ENCODE measurements at places on chromosomes 3 and 15.

DNA sequence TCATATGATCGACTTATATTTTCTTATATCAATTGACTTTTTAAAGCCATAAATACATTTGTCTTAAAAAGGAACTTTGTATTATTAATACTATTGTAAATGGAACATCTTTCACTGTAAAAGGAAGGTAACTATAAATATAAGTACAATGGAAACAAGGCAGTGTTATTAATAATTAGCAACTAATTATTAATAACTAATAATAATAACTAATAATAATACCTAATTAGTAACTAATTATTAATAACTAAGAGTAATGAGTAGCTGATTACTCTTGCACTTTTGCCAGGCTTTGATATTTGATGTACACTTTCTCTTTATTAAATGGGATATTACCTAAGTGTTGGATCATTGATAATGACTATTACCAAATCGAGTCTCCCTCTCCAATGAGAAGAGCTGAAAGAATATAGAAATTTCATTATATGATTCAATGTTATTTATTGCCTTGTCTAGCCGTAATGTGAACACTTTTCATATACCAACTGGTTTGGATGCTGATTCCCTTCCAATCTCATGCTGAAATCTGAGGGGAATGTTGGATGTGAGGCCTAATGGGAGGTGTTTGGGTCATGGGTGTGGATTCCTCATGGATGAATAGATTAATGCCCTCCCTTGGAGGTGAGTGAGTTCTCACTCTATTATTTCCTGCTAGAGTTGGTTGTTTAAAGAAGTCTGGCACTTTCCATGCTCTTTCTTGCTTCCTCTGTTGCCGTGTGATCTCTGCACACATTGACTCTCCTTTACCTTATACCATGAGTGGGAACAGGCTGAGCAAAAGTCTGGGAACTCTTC is 202.1 kb upstream of the ZBTB20 start:
- no peak for DNase-seq

GRCh38 chr15:68231102-68231818 is 1.7 kb upstream of the CLN6 start:
- DNase-seq: no peak

- DNase-seq: no peak
Measured at GRCh38 chr3:152961323-152961722, 126.4 kb downstream of the P2RY1 start.

DNA sequence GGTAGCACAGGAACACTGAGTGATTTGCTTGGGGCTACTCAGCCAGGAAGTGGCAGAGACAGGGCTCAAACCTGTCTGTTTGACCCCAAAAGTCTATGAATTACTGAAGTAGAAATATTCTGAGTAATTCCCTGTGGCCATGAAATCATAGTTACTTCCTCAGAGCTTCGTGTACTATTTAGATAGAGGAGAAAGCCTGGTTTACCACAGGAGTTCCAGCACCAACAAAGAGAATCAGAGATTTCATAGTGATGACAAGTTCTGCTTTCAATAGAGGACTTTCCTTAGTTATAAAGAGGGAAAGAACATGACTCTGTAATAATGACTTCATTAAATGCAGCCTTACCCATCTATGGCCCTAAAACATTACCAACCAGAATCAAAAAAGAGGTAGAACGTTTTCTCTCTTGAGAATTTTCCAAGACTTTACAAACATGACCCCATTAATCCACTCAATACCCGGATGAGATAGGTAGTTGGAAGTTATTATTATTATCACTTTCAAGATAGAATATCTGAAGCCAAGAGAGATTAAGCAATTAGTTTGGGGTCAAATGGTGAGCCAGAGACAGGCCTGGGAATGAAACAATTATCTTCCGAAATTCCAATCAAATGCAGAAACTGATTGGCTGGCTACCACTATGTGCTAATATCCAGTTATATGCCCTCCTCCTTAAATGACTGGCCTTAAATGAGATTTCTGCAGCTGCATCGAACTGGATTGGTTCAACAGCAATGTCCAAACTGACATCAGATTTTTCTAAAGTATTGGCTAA is 13.6 kb upstream of the WNT5A start:
- no peak for DNase-seq

DNA sequence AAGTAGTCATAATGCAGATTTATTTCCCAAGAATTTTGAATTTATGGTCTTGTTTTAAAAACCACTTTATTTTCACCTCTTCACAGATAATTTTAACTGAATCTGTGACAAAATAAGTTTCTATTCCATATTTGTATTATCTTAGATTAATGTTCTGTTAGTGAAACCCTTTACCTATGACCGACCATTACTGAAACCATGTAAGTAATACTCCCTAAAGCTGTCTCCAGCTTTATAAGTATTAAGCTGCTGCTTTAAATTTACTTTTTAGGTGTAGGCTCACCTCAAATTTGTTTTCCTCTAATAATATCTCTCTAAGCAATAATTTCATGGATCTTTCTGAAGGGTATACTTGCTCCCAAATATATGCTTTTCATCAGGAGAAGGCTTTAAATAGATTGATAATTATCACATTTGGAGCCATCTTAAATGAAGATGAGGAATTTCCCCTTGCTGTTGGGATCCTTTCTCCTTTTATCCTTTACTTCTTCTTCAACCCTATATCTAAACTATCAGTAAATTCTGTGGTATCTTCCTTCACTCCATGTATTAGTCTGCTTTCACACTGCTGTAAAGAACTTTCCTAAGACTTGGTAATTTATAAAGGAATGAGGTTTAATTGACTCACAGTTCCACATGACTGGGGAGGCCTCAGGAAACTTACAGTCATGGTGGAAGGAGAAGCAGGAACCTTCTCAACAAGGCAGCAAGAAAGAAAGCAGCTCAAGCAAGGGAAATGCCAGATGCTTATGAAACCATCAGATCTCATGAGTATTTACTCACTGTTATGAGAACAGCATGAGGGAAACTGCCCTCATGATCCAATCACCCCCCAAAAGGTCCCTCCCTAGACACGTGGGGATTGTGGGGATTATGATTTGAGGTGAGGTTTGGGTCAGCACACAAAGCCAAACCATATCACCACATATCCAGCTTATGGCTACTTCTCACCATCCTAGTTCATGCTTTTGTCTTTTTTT is 92.3 kb upstream of the P2RY1 start:
- no peak for DNase-seq

- DNase-seq: no peak
Measured at GRCh38 chr3:65924762-65925161, 114.0 kb downstream of the MAGI1 start.

GRCh38 chr3:106333911-106334618 is 465.3 kb upstream of the CBLB start:
- no peak for DNase-seq

GRCh38 chr3:8085498-8085897 is 416.1 kb upstream of the LMCD1 start:
- no peak for DNase-seq

DNA sequence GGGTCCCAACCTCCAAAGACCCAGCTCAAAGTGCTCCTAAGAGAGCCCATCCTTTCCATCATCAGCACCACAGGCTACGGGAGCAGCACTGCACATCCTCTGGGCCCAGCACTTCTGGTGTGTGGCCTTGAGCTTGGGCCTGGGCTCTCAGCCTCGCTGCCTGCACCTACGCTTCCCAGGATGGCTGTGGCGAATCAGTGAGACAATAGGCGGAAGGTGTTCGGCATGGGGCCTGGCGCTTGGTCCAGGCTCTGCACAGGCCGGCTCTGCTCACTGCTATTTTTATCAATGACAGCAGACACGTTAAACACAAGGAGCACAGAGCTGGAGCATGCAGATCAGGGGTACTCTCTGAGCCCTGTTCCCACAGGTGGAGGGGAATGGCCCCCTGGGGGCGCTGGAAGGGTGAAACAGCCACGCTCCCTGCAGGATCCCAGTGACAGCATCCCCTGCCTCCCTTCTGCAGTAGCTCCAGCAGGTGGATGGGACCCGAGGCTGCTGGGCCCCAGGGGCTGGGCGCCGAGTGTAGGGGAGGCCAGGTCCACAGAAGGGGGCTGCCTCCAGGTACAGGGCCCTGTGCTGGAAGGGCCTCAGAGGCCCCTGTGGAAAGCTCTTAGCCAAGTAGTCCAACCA is 90.0 kb upstream of the RPL32 start:
- DNase-seq: no peak

GRCh38 chr3:37768107-37768809 is 93.4 kb upstream of the CTDSPL start:
- no peak for DNase-seq

- DNase-seq: no peak
Measured at GRCh38 chr15:31300981-31301672, 25.5 kb upstream of the KLF13 start.

GRCh38 chr3:14362890-14363289 is 39.5 kb upstream of the SLC6A6 start:
- DNase-seq: no peak

DNA sequence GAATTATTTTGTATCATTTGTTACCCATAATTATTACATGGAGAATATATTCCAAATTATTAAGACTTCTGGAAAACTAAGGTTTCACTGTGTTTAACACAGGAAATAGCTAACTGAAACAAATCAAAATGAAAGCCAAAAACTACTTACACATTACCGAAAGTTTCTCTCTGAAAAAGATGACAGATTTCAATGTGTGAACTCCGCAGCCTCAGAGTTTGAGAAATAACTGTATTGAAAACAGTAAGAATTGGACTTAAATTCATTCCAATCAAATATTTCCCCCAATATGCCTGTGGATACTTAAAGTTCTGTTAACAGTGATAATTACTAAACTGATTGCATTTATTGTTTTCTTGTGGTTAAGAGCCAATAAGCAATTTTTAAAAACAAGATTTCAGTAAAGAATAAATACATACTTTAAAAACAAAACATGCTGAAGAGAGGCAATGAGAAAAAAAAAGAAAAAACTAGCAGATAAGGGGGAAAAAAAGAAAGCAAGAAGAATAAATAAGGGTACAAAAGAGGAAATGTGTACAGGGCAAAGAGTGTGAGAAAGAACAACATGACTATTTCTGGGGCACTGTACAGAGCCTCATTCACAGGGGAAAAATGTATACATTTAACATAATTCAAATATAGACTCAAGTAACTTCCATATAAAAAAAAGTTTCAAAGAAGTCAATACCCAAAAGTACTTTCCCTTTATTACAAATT is 30.7 kb downstream of the DENND4A start:
- no peak for DNase-seq

DNA sequence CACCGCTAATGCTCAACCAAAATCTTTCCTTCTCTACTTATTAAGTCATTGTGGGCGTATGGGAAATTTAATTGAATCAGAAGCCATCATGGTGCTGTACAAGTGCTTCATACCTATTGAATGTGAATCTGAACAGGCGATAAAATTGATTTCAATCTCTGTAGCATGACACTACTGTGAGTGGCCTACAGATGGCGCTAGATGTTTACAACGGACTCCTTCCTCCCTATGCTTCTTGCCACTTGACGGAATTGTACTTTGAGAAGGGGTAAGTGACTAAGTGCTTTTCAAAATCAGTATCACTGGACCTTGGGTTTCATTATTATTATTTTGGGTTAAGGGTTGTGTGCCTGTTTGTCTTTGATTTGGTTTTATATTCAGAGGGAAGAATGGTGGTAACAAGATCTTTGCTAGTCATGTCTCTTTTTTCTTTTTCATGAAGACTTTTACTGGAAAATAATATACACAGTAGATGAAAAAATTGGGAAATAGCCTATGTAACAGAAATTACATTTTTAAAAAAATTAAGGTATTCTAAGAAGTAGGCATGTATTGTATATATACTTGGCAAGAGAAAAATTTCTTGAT is 35.4 kb downstream of the ACP3 start:
- peak; percentile 12 for DNase-seq

DNA sequence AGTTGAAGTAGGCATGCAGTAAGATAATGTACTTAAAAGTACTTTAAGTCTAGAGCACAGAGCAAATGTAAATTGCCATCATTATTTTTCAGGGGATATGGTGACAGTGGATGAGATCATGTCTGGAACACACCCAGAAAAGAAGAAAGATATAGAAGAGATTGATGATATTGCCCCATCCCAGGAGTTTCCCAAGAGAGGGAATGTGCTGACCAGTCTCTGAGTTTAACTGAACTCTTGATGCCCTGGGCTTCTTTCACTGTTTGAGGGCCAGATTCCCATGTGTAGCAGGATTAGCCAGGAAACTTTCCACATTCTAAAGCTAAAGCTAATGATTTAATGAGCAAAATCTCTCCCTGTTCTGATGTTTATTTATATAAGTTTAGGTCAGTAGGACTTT is 366.8 kb upstream of the UMPS start:
- DNase-seq: peak; percentile 68

- no peak for DNase-seq
Measured at GRCh38 chr3:178193846-178194245, 342.4 kb upstream of the KCNMB2 start.

DNA sequence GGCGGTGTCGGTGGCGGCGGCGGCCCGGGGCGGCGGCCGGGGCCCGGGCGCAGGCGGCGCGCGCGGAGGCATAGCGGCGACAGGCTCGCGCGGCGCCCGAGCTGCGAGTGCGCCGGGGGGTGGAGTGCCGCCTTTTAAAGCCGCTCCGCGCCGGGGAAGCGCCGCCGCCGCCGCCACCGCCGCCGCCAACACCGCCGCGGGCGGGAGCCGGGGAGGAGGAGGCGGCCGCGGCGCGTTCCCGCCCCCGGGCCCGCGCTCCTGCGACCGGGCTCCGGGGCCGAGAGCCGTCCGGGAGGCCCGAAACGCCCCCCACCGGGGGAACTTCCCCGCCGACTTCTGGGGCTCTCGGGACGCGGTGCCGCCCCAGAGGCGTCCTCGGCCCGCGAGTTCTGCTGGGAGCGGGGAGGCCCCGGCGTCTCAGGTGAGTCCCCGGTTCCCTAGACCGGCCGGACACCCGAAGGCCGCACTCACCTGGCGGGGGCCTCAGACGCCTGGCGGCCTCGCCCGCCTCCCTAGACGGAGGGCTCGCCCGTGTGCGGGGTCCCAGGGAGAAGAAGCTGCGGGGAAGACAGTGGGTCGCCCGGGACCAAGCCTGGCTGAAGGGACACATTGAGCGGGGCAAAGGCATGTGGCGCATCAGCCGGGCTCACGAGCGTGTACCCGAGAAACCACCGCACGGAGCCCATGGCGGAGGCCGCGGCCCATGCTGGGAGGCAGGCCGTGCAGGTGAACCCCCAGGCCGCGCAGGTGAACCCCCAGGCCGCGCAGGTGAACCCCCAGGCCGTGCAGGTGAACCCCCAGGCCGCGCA is at the start of gene PCSK6:
Gene PCSK6, minus strand, starts transcription at position 109 of the 809 bp plus-strand sequence. Its CDS starts 37 bp downstream, at position 72.
- no peak for DNase-seq
